Caco-2 (cell line): ENCODE measurements at places on chromosomes 4 and X.

GRCh38 chr4:140047017-140047640 is 106.9 kb downstream of the MAML3 start:
- no peaks in the 10 kb centered on the region for H3K27me3 ChIP-seq
- peaks cover 67% of the 10 kb centered on the region for H3K4me1 ChIP-seq
- H3K36me3 ChIP-seq = no peaks in the 10 kb centered on the region
- H3K4me3 ChIP-seq = no peak overlapping the region
- no peak for DNase-seq

DNA sequence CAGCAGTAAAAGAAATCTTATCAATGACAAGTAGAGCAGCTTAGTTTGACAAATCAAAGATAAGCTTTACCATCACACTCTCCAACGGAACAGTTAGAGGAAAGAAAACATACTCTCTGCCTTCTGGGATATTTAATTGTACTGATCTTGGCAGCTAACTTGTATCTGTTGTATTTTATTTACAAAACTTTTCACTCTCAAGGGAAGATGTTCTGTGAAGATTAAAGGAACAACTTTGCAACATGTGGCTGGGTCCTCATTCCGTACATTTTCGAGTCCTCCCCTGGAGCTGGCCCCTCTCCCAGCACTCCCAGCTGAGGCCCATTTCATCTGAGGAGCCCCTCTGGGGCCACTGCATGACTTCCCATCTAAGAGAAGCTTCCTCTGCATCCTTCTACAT is 74.4 kb downstream of the RPS3A start:
- H3K4me1 ChIP-seq = no peaks in the 10 kb centered on the region; the same call in 1 of the 2 replicates
- no peak for DNase-seq
- H3K36me3 ChIP-seq = no peaks in the 10 kb centered on the region; the same call in 1 of the 2 replicates
- H3K4me3 ChIP-seq = no peak overlapping the region

DNA sequence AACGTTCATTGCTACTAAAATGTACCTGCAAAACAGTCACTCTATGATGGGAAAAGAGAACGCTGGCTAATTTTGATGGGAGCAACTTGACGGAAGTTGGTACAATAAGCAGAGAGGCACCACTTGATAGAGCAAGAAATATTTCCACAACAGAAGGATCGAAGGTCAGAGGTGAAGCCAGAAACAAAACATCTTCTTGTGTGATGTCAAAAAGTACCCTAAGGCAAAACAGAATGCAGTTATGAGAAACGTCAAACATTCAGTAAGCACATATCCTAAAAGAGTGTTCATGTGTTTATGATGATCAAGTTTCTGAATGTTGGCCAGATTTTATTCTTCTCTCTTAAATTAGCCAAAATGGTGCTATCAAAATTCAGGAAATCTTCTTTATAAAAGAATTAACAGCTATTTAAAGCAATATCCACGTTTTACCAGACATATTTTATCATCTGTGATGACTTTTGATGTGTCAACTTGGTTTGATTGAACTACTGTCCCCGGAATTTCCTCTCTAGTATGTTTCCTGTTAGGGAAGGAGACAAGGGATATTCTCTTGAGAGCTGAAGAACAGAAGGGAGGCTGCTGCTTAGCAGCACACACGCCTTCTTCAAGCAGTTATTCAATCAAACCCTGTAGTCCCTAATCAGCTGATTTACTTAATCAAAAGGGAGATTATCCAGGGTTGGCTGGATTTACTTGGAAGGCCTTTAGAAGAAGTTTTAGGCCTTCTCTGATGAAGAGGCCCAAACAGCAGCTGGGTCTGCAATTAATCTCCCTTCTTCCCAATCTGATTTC is 15.7 kb downstream of the AASDH start:
- H3K4me3 ChIP-seq = no peak overlapping the region
- H3K27me3 ChIP-seq = no peaks in the 10 kb centered on the region
- H3K36me3 ChIP-seq = no peaks in the 10 kb centered on the region
- no peak for DNase-seq
- H3K4me1 ChIP-seq = no peaks in the 10 kb centered on the region

DNA sequence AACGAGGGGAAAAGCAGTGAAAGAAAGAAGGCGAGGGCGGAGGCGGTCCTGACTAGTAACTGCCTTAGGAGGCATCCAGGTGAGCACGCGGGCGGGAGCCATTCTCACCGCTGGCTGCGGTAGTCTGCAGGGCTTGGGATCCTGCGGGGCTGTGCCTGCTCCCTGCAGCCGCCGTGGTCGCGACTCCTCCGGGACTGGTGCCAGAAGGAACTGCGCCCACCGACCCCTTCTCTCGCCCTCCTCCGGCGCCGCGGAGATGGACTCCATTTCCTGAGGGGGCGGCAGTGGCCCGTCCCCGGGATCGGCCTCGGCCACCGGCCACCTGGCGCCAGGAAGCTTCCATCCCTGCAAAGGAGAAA is 543 bp downstream of the NFXL1 start:
- peak; percentile 58 for DNase-seq
- H3K27ac ChIP-seq = peak overlapping the region; percentile 90
- H3K27me3 ChIP-seq = no peaks in the 10 kb centered on the region
- H3K4me3 ChIP-seq = peak overlapping the region; percentile 87
- H3K4me1 ChIP-seq = peaks cover 7% of the 10 kb centered on the region

- DNase-seq = peak; percentile 46
- peaks cover 75% of the 10 kb centered on the region for H3K4me1 ChIP-seq
Measured at GRCh38 chr4:16029886-16030285, 53.9 kb downstream of the PROM1 start.

DNA sequence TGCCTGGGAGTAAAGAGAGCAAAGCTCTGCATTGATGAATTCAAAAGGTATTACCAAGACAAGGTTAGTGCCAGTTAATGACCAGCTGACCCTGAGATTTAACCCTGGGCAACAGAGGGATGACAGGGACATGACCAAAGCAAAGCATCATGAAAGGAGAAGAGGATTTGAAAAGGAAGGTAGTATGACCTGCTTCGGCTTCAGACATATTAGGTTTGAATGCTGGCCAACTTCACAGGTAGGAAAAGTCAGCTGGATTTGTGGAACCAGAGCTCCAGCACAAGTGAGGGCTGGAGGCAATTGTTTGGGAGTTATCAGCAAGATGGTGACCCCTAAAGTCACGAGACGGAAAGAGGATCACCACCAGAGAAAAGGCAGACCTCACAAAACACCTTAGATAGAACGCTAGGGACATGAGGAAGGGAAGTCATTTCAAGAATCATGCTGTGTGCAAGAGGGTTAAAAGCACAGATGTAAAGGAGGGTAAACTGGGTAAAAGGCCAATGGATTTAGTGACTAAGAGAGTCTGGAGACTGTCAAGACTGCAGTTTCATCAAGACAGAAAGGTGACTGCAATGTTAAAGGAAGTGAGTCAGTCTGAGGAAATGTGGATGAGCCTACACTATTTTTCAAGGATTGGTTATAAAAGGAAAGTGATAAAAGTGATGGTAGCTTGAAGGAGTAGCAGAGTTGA is 45.6 kb downstream of the SH3RF1 start:
- no peak for DNase-seq
- H3K36me3 ChIP-seq = no peaks in the 10 kb centered on the region
- H3K27me3 ChIP-seq = no peaks in the 10 kb centered on the region
- no peak overlapping the region for H3K27ac ChIP-seq
- H3K4me3 ChIP-seq = no peak overlapping the region

DNA sequence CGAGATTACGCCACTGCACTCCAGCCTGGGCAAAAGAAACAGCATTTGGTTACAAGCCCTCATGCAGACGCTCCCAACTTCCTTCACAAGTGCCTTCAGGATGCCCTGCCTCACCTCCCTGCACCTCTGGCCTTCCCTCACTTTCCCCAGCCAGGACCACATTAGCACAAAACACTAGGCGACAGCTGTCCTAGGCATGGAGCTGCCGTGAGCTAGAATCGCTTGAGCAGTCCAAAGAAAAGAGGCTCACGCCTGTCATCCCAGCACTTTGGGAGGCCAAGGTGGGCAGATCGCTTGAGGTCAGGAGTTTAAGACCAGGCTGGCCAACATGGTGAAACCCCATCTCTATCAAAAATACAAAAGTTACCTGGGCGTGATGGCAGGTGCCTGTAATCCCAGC is 15.8 kb downstream of the RNF212 start:
- no peak for DNase-seq
- H3K27ac ChIP-seq = no peak overlapping the region
- no peaks in the 10 kb centered on the region for H3K4me1 ChIP-seq
- H3K36me3 ChIP-seq = no peaks in the 10 kb centered on the region
- H3K27me3 ChIP-seq = no peaks in the 10 kb centered on the region; the same call in 1 of the 2 replicates

DNA sequence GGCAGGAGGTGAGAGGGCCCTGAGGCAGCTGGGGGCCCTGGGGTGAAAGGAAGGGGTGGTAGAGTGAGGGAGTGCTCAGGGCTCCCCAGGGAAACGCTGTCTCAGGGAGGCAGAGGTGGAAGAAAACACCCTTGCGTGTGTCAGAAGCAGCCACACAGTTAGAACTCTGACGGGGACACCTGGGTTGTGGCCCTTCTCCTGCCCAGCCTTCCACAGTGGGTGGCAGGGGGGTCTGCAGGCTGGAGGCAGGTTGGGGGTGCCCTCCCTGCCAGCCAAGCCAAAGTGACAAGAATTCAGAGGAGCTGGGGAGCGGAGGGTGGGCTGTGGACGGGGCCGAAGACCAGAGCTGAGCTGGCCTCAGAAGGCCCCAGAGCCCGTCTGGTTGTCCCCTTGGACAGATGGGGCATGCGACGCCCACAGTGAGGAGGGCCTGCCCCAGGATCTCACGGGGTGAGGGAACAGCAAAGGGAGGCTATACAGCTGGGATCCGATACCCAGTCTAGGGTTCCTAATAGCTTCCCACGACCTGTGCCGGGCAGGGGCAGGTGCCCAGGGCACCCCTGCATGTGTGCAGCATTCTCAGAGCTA is 105.2 kb upstream of the ADRA2C start:
- no peaks in the 10 kb centered on the region for H3K36me3 ChIP-seq
- H3K4me1 ChIP-seq = no peaks in the 10 kb centered on the region
- no peak for DNase-seq
- H3K4me3 ChIP-seq = no peak overlapping the region
- H3K27me3 ChIP-seq = no peaks in the 10 kb centered on the region

DNA sequence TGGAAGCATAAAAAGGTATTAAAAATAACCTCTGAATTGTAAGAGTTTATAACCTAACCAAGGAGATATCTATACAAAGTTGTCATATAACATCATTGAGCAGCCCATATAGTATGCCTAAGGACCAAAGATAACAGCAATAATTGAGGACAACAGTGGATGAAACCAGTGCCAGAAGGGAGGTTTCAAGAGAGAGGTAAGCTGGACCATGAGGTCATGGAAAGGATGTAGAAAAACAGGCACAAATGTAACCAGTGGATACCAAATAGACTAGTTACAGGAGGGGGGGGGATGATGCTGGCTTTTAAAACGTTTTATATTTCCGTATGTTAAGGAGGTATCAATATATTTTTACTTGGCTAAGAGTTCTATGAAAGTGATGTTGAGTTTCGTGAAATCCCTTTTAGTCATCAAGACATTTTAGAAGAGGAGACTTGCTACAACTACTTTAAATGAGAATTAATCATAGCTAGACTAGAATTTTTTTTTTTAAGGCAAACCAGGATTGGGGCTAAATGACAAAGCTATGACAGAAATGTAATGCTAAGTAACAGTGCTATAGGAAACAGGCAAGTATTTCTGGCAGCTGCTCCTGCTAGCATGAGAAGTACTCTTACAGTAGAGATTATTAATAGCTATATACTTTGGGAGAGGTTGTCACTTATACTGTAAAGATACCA is 161.1 kb downstream of the FBXW7 start:
- H3K4me3 ChIP-seq = no peak overlapping the region
- no peaks in the 10 kb centered on the region for H3K27me3 ChIP-seq
- DNase-seq = no peak
- H3K36me3 ChIP-seq = no peaks in the 10 kb centered on the region
- no peak overlapping the region for H3K27ac ChIP-seq
- H3K4me1 ChIP-seq = no peaks in the 10 kb centered on the region

DNA sequence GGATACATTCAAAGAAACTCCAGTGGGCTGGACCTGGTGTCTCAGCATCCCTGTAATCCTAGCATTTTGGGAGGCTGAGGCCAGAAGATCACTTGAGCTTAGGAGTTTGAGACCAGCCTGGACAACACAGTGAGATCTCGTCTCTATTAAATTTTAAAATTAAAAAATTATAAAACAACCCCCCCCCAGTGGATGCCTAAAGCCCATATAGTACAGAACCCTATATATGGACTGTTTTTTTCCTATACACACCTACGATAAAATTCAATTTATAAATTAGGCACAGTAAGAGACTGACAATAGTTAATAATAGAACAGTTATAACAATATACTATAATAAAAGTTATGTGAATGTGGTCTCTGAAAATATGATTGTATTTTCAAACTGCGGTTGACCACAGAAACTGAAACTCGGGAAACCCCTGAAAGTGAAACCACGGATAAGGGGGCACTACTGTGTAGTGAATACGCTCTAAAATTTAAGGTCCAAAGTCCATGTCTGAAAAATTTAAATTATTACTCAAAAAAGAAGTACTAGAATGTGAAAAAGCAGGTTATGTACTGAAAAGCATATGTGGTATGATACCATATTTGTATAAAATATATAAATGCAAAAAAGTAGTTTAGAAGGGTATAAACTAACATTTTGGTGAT is 2.0 kb downstream of the SMIM14 start:
- H3K4me1 ChIP-seq = peaks cover 29% of the 10 kb centered on the region
- no peak for DNase-seq
- peak overlapping the region; percentile 94 for H3K4me3 ChIP-seq
- H3K27ac ChIP-seq = peak overlapping the region; percentile 74
- no peaks in the 10 kb centered on the region for H3K27me3 ChIP-seq

DNA sequence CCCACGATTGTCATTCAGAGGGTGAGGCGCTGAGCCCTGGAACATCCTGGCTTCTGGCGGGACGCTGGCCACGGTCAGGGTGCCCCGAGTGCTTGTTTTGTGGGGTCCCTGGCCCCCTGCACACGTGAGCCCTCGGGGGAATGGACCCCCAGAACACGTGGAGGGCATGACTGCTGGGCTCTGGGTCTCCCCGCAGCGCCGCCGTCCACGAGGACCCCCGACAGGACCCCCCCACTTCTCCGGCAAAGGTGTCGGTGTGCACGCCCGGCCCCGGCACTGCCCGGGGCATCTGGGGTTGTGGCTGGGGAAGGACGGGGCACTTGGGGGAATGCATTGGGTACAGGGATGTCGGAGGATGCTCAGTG is 13.9 kb upstream of the GTPBP6 start:
- H3K36me3 ChIP-seq = no peaks in the 10 kb centered on the region
- no peak overlapping the region for H3K27ac ChIP-seq
- H3K4me3 ChIP-seq = no peak overlapping the region
- H3K4me1 ChIP-seq = no peaks in the 10 kb centered on the region

DNA sequence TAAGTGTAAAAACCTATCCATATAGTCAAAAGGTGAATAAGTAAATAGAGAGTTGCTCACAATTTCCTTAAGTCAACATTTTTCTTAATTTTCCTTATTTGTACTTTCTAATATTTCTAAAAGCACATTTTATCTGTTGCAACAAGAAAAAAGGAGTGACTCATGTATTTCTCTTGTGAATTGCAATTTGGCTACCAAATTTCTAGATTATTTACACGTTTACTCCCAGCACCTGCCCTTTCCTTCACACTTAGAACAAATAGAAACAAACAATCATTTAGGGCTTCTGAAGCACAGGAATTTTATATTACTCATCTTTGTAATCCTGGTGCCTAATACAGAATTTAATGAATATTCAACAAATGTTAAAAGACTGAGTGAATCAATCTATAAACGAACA is 22.2 kb downstream of the BTC start:
- peaks cover 4% of the 10 kb centered on the region; the same call in 1 of the 2 replicates for H3K4me1 ChIP-seq
- no peaks in the 10 kb centered on the region for H3K27me3 ChIP-seq
- DNase-seq = no peak
- no peak overlapping the region for H3K4me3 ChIP-seq
- no peak overlapping the region for H3K27ac ChIP-seq
- H3K36me3 ChIP-seq = no peaks in the 10 kb centered on the region
